GM04503 (cell line): ENCODE measurements at places on chromosomes 11 and 22.

DNA sequence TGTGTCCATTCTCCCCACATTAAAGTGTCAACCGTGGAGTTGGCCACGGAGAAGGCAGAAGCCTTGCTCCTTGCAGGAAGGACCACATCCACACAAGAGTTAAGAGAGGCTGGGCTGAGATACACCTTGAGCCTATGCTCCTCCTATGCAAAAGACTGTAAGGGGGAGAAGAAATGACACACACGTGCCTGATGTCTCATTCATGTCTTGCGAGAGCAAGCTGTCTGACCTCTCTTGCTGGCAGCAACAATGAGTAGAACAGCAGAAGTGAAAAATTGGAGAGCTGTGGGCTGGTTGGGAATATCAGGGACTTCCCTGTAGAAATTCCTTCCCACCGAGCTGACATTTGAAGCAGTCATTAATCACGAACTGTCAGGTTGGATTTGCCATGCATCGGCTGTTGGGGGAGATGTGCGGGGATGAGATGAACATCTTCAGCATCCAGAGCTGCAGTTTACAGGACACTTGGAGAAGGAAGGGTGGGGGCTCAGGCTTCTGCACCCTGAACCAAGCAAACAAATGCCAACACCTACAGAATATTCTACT, 139.3 kb downstream of the MYO18B start:
- DNase-seq = no peak

DNA sequence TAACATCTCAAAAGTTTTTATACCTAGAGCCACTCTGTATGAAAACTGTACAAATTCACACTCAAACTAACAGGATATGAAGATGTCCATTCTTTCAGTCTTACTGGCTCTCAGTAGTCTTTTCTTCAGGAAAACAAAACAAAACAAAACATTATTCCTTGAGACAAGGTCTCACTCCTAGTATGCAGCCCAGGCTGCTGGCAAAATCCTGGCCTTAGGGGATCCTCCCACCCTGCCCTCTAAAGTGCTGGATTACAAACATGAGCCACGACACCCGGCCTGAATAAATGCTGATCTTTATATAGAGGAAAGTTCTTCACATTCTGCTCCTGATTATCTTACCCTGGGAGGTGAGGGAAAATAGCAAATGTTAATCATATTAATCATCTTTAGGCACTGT, 5.1 kb downstream of the APOL2 start:
- DNase-seq = no peak

GRCh38 chr11:763073-763463, 14.2 kb downstream of the GATD1 start:
- no peak for DNase-seq

DNA sequence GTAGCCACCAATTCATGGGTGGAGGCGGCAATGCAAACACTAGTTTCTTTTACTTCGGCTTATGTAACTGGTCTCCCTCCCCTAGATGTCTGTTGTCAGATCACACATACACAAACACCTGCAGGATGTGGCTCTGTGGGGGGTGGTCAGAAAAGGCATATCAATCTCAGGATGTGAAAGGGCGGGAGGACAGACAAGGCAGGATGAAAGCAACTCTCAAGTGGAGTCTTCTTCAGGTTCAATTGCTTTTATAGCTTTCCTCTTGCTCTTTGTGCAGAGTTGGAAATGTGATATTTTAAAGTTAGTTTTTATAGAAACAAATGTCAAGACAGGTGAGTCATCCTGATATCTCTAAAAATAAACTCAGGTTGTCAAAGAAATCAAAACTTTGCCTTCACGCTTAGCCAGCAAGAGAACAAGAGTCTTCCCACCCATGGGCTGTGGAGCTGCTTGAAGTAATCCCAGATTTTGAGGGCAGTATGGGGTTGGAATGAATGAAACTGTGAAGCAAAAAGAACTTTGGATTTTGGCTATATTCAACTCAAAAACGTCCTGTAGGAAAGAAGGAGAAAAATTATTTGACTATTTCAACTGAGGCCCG, 423.4 kb downstream of the GUCY1A2 start:
- no peak for DNase-seq

DNA sequence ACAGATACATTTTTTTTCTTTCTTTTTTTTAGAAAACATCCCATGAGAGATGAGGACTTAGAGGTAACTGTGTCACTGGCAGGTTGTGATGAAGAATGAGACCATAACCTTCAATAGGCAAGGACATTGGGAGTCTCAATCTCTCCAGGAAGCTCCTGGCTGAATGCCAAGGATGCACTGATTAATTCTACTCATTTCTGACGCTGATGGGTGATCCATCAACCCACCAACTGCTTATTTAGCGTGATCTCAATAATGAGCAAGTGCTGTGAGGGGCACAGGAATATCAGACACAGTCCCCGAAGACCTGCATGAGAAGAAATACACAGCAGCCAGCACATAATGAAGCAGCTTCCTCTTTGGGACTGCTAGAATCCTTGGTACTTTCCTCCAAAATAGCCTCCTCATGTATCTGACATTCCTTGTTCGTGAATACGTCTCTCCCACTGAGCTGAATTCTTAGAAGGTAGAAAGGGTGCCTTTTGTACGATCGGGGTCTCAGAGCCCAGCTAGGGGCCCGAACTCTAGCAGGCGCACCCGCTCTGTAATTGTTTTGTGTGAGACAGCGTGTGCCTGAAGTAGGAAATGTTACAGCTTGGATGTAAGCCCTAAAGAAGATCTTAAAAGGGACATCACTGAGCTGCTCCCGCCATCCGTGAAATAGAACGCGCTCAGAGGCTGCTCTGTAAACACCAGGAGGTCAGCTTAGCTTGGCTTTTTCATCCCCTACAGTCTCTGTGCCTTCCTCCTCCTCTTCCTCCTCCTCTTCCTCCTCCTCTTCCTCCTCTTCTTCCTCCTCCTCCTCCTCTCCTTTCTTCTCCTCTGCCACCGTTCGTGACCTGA, 7.2 kb downstream of the CLMP start:
- DNase-seq = no peak

GRCh38 chr11:123052901-123053721, 8.8 kb downstream of the HSPA8 start:
- no peak for DNase-seq

DNA sequence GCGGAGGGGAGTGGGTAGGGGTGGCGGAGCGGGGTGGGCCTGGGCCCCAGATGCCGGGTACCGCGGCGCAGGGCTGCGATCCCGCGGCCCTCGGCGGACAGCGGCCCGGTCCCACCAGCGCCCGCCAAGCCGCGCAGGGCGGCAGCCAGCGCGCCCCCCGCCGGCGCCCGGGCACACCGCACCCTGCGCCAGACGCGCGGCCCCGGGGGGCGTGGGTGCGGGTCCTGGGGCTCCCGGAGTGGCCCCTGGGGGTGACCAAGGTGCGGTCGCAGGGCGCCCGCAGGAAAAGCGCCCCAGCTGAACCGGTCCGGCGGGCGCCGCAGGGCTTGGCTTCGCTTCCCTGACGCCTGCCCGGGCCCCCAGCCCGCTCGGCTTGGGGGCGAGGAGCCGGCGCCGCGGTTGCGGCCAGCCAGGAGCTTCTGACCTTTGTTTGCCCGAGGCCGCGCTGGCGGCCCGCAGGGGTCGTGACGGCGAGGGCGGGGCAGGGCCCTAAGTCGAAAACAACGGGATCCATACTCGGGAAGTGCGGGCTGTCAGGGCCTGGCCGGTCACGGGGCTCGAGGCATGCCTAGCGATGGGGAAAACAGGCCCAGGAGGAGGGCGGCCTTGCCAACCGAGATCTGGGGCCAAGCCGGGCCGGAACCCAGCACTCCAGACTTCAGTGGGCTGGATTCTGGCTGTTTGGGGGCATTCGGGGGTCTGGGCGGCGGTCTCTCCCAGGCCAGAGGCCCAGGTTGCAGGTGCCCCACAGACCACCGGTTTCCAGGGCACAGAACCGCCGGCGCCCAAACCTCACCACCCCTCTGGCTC, 581 bp upstream of the AP5B1 start:
- no peak for DNase-seq
